ENCODE measurements at places on chromosomes 6 and 20.

DNA sequence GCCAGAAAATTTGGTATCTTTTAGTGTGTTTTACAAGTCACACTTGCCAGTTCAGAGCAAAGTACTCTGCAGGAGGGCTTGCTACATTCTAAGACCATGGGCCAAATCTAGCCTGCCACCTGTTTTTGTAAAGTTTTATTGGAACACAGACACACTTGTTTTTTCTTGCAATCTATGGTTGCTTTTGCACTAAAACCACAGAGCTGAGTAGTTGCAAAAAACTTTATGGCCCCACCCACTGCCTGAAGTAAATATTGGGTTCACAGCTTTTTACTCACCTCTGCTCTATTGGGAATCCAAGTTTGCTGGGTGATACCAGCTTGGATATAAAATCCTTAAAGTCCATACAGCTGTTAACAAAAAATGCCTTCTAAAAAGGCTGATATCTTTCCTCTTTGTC is 109.0 kb downstream of the ZFP64 start:
- no peak for DNase-seq

GRCh38 chr6:150999107-150999506 is 133.6 kb downstream of the MTHFD1L start:
- DNase-seq, result no peak

DNA sequence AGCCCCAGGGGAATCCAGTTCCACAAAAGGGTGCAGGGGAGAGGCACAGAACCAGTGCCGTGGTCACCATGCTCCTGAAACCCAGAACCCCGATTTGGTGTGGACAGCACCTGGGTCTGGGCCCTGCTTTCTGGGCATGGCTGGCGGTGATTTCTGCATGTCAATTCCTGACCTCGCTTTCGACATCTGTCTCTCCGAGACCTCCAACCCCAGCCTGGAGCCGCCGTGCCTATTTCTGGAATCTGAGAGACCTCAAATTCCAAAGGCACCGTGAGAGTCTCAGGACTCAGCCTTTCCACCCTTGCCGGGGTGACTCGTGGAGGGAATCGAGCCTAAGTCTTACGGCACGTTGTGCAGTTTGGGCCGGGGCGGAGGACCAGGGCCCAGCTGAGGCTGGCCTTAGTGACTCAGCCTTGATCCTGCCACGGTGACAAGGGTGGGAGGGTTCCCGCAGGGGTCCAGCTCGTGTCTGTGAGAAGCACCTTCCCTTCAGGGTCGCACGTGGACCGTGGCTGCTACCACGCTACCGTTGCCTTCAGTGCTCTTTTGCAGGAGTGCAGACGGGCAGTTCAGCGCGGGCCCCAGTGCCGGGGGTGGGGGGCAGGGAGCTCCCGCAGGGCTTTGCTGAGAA is 133.7 kb downstream of the PXDC1 start:
- no peak for DNase-seq

- DNase-seq, result no peak
Measured at GRCh38 chr6:90086517-90086916, 192.2 kb downstream of the GJA10 start.

DNA sequence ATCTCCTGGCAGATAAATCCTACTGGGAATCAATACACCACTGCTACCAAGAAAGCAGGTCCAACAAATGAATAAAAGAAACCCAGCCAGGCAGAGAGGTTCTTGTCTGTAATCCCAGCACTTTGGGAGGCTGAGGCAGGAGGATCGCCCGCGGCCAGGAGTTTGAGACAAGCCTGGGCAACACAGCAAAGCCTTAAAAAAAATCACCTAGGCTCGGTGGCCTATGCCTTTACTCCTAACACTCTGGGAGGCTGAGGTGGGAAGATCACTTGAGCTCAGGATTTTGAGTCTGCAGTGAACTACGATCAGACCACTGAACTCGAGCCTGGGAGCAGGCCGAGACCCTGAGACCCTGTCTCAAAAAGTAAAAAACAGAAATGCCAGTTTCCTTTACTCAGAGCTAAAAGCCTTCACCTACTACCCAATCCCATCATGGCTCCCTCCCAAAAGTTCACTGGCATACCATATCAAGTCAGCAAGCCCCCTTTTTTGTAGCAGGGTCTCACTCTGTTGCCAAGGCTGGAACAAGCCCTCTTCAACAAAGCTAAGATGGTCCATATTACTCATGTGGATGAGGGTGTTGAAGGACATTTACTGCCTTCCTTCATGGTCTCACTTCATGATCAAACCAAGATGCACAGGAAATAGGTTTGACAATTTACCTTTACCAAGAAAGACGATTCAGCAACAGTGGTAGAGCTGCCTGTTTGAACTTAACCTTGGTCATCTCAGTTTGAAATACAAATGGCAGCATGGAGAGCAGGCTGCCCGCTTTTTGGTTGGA is 5.3 kb downstream of the SNX5 start:
- DNase-seq, result no peak

- DNase-seq, result no peak
Measured at GRCh38 chr6:44422531-44422930, 35.0 kb downstream of the CDC5L start.

GRCh38 chr6:170028629-170029345 is 262.1 kb downstream of the DLL1 start:
- no peak for DNase-seq

- DNase-seq, result no peak
Measured at GRCh38 chr6:54273214-54273820, 34.9 kb upstream of the TINAG start.

DNA sequence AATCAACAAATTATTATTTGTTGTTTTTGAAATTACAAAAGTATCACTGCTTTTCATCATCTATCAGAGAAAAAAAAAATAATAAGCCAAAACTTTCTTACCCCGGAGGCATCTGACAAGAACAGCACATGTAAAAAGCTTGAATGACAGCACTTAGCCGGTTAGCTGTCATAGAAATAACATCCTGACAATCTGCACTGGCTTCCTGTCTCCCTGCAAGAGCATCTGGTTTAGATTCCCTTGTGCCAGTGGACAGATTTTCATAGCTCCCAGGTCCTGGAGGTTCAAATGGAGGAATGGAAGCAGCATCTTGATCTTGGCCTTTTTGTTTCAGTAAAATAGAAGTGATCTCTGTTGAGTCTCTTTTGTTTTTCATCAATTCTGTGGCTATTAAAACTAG is 74.8 kb downstream of the HACE1 start:
- no peak for DNase-seq

GRCh38 chr20:59598625-59599310 is 5.6 kb upstream of the PHACTR3 start:
- DNase-seq, result no peak

GRCh38 chr6:114142258-114142657 is 171.3 kb upstream of the HDAC2 start:
- DNase-seq, result no peak

- DNase-seq, result peak; percentile 6
Measured at GRCh38 chr6:138654715-138655634, 118.6 kb upstream of the CCDC28A start.

DNA sequence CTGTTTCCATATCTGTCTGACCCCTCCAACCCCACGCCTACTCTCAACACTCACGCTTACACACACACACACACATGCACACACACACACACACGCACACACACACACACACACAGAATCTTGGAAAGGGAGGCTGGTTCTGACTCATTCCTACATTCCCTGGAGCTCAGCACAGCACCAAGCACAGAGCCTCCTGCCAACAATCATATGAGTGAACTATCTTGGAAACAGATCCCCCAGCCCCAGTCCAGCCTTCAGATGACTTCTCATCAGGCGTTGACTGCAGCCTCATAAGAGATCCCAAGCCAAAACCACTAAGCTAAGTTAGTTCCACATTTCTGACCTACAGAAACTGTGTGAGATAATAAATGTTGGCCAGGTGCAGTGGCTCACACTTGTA is 14.1 kb upstream of the HCK start:
- no peak for DNase-seq

DNA sequence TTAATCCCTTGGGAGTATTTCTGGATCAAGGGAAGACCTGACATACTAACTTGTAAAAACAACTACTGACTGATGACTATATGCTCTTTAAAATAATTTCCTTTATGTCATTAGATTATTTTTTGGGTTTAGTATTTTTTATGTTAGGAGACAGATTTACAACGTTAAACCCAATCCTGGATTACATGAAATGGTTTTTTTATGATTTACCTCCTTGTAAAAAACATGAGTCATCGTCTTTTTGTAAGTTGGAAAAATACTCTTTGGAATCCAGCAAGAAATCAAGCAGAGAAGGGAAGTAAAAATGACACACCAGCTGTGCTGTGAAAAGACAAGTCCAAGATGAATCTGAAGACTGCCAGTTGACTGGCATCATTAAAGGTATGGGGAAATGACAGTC is 6.7 kb downstream of the STK4 start:
- no peak for DNase-seq

DNA sequence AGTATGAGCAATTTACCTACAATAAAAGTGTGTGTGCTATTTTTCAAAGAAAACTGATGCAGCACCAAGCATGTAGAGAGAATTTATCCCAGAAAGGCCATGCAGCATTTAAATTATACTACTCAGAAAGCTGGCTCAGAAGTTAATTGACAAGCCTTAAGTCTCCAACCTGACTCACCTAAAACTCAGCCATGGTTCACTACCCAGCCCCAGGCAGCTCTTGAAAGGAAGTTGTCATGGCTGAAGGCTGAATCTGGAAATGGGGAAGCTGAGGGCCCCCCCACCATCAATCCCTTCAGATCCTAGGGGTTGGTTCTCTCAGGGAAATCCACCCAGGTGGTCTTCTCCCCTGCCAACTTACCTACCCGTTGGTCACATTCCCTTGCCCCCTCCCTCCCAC is 19.7 kb downstream of the PPIL6 start:
- DNase-seq, result no peak

DNA sequence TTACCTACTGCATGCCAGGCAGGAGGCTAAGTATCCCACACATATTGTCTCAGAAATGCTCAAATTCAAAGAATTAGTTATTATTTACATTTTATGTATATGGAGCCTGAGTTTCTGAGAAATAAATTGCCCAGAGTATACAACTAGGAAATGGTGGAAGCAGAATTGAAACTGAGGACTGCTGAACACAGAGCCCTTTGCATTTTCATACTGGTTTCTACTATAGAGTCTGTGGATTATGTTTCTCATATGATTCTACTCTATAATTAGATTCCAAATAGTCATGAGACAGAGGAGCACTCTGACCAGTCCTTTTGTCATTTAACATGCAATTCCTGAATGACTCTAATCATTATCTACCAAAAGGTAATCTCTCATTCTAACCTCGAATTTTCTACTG is 254.3 kb downstream of the LMBRD1 start:
- DNase-seq, result no peak

DNA sequence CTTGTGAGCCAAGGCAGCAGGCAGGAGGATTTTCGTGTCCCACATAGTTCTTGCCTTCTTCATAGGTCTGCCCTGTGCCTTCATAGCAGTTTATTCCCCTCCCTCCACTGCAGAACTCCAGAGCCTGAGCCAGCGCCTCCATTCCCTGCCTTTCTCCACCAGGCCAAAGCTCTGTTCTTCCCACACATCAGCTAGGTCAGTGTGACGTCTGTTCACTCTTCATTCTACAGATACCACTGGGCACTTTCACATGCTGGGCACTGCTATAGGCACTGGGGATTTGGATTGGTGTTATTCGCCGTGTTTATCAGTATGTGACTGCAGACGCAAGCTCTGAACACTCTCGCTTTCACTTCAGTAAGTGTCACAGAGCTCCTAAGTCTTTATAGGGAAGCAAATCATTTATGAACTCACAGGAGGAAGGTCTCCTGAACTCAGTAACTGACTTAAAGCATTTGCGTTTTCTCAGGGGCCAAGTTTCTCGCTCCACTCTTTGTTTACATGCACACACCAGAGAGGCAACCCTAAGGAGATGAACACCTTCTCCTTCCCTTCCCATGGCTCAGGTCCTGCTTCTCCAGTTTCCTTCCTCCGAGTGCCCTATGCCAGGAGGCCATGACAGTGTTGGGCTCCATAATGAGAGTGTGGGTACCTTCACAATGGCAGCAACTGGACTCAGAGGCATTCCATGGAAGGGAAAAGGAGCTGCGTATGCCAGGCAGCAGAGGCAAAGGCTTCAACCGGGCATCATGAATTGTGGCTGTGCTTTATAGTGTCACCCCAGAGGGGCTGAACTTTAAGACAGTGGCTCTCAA is 6.3 kb upstream of the APMAP start:
- DNase-seq, result no peak

DNA sequence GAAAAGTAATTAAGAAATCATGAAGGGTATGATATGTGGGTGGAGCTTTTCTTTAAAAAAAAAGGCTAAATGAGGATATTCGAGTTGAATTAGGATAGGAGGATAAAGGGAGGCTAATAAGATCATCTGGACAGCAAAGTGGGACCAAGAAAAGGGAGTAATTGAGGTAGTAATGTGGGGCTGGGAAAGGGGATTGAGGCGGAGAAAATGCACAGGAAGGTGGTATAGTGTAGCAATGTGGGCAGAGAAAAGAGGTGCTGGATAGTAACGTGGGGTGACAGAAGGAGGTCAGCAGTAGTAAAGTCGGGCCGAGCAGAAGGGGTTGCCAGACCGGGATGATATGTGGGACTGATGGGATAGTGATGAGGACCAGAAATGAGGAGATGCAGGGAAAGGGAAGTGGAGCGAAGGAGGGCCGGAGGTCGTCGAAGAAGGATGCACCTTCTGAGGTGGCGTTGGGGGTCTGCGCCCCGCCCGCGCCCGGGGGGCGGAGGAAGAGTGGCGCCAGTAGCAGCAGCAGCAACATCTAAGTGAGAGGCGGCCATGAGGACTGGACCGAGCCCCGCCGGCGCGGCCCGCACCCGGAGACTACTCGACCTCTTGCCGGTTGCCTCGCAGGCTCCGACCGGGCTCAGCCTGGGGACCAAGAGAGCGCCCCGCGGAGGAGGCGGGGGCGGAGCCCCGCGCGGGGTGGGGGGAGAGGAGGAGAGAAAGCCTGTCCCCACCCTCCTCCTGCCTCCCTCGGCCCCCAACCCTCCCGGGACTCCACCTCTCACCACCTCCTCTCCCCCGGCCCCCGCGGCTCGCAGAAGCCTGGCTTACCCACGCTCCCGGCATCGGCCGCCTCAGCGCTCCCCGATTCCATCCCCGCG is 887 bp downstream of the GABBR1 start:
- DNase-seq, result peak; percentile 37

DNA sequence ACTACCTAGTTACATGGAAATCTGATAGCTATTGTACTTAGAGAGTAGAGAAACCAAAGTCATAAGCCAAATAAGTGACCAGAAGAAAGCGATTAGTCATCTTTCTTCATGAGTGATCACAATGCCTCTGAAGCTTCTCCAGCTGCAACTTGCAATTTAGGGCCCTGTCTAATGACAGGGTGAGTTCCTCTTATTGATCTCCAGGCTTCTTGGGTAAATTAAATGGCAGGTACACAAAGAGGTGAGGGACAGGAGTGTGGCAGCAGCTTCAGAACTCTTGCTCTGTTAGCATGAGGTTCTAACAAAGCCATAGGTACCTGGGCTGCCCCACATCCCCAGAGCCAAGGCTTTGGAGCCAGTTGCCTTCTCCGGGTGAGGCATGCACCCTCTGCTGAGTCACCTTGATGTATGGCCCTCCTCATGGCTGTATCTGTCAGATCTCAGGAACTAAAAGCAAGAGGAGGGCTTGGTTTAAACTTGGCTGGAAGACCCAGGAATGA is 60.8 kb downstream of the PRDM1 start:
- no peak for DNase-seq

DNA sequence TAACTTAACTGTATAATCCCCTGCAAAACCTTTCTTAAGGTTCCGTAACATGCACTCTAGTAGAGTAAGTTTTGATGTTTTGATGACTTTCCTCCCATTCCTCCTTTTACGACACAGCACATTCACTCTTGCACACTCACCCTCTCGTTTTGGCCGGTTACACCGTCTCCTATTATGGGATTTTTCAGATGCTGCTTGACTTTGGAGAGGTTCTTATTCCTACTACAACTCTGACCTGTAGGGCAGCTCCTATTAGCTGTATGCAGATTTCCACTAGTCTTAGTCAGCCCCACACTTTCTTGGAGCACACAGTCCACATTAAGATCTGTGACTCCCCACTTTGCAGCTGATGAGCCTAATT is 223.7 kb upstream of the SYNCRIP start:
- DNase-seq, result no peak

Data from stimulated activated naive B cell treated with anti-CD40 and anti-IgM and Interleukin-4, amounts not matched to agents 10 μg/mL and 1 μg/mL and 100 μg/mL, for 72 hours (primary cell).